Thoracic aorta (tissue), 2 donors: ENCODE measurements at places on chromosomes 7 and 10.
A peak's percentile ranks its signal among the peaks of the same experiment; 100 is the strongest.

- H3K27me3 ChIP-seq: peaks cover 12% of the 10 kb centered on the region
- no peaks in the 10 kb centered on the region for H3K36me3 ChIP-seq
- DNase-seq: no peak
- no peak overlapping the region for H3K27ac ChIP-seq
- peaks cover 20% of the 10 kb centered on the region for H3K4me1 ChIP-seq
- H3K4me3 ChIP-seq: peak overlapping the region; percentile 59
Measured at GRCh38 chr10:26214551-26215395, 1.8 kb upstream of the GAD2 start.

GRCh38 chr7:111400088-111400487 lies 162.2 kb downstream of the IMMP2L start:
- no peak for DNase-seq
- peaks cover 19% of the 10 kb centered on the region for H3K4me1 ChIP-seq

DNA sequence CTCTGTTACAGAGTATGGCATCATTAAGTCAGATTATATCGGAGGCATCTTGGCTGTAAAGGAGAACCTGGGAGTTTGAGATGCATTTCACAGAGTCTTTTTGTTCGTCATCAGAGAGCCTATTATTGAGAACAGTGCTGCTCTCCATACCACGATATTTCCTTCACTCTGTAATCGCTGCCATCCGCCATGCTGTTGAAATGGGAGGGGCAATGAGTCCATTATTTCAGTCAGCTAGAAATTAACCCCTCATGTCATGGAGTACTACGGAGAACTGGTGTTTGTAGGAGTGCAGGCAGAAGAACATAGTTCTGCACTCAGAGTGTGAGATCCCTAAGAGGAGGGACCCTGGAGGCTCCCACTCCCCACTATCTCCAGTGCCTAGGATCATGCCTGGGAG lies 59.2 kb downstream of the SLC16A12 start:
- peak overlapping the region; percentile 65 for H3K27ac ChIP-seq
- H3K4me3 ChIP-seq: no peak overlapping the region
- DNase-seq: no peak
- H3K36me3 ChIP-seq: no peaks in the 10 kb centered on the region
- H3K4me1 ChIP-seq: peaks cover 48% of the 10 kb centered on the region
- H3K27me3 ChIP-seq: no peaks in the 10 kb centered on the region

GRCh38 chr10:74585231-74586087 lies 240.9 kb upstream of the KAT6B start:
- no peaks in the 10 kb centered on the region for H3K36me3 ChIP-seq
- DNase-seq: no peak
- no peak overlapping the region for H3K27ac ChIP-seq

GRCh38 chr10:78224602-78225001 lies 190.9 kb downstream of the RPS24 start:
- no peaks in the 10 kb centered on the region for H3K36me3 ChIP-seq
- no peak for DNase-seq
- no peak overlapping the region for H3K4me3 ChIP-seq
- H3K4me1 ChIP-seq: no peaks in the 10 kb centered on the region

DNA sequence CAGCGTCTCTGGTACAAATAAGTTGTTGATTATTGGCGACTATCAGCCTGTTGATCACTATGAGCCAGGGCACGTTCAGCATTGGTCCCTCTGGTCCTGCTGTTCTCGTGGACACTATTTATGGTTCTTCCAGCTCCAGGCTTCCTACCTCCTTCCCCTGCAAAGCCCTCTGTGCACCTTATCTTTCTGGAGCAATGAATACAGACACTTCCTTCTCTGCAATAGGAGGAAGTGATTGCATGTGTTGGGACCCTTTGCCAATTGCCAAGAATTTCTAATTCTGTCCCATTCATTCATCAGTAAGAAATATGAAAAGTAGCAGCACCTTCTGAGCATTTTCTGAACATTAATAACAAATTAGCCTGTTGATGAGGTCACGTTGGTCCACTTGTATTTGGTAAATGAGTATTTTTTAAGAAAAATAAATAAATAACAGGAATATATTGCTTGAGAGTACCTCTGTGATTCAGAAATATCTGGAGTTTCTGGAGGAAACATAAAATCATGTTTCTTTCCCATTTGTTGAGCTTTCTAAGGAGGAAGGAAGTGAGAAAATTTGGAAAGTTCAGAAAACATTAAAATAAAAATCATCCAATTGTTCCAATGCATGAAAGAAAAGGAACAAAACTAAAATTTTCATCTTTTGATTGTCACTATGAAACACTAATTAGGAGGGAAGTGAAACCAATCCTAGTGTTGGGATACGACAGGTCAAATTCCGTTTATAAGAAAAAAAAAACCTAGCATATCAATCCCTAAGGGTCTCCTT lies 259.1 kb upstream of the KLF6 start:
- no peak for DNase-seq
- H3K4me3 ChIP-seq: no peak overlapping the region
- H3K4me1 ChIP-seq: no peaks in the 10 kb centered on the region
- no peak overlapping the region for H3K27ac ChIP-seq
- no peaks in the 10 kb centered on the region for H3K36me3 ChIP-seq

GRCh38 chr7:33903791-33904680 lies 1.3 kb upstream of the BMPER start:
- H3K27me3 ChIP-seq: no peaks in the 10 kb centered on the region
- peaks cover 3% of the 10 kb centered on the region for H3K4me1 ChIP-seq
- DNase-seq: no peak
- H3K36me3 ChIP-seq: no peaks in the 10 kb centered on the region
- H3K27ac ChIP-seq: no peak overlapping the region

DNA sequence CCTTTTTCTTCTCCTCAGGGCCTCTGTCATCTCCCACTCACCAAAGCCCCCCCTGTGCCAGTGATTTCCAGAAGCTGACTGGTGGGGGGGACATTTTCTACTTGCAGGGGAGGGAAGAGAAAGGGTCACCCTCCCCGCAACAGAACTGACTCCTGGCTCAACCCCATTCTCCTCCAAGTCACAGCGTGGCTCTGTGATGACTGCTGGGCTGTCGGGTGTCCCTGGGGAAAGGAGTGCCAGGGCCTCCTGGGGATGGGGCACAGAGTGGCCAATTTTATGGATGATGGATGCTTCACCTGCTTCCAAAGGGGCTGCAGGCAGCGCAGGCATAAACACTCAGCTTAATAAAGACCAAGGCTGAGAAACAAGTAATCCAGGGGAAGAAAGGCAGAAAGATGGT lies 523.0 kb downstream of the PTPRN2 start:
- H3K27me3 ChIP-seq: no peaks in the 10 kb centered on the region
- no peaks in the 10 kb centered on the region for H3K4me1 ChIP-seq
- DNase-seq: no peak

DNA sequence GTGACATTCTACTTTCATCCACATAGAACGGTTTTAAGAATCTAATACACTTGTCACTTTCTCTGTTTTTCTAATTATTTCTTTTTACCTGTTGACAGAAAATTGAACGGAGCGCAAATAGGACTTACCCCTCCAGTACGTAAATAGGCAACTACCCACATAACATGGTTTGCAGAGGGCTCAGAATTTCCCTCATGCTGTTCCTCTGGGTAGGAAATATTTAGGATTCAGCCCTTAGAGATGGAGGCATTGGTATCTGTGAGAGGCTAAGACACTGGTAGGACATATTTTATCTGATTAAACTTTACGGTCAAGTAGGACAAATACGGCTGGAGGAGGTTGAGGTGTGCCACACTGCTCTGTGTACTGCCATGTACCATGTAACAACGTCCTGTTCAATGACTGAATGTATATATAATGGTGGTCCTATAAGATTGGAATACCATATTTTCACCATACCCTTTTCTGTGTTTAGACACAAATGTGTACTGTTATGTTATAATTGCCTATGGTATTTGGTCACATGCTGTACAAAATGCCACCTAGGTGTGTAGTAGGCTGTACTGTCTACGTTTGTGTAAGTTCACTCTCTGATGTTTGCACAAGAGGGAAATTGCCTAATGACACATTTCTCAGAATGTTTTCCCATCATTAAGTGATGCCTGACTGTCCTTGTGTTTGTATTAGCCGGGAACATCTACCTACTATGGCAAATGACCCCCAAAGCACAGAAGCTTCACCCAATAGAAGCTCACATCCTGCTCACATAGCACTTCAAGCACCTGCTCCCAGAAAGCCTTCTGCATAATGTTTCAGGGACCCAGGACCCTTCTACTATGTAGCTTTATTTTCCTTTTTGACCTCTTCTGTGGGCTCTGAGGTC lies 429.4 kb upstream of the AKR1E2 start:
- H3K4me1 ChIP-seq: no peaks in the 10 kb centered on the region
- H3K36me3 ChIP-seq: no peaks in the 10 kb centered on the region
- H3K27me3 ChIP-seq: no peaks in the 10 kb centered on the region
- no peak overlapping the region for H3K27ac ChIP-seq
- no peak for DNase-seq

- peak; percentile 14 for DNase-seq
- H3K4me1 ChIP-seq: peaks cover 27% of the 10 kb centered on the region
- peak overlapping the region; percentile 46 for H3K4me3 ChIP-seq
- H3K27me3 ChIP-seq: no peaks in the 10 kb centered on the region
- peak overlapping the region; percentile 89 for H3K27ac ChIP-seq
Measured at GRCh38 chr10:32961895-32962369, 3.9 kb upstream of the ITGB1 start.

- H3K27me3 ChIP-seq: no peaks in the 10 kb centered on the region
- H3K27ac ChIP-seq: peak overlapping the region; percentile 88
- H3K4me3 ChIP-seq: peak overlapping the region; percentile 75
- no peak for DNase-seq
- no peaks in the 10 kb centered on the region for H3K36me3 ChIP-seq
Measured at GRCh38 chr7:150406567-150407421, 27.7 kb downstream of the ZNF775 start.

DNA sequence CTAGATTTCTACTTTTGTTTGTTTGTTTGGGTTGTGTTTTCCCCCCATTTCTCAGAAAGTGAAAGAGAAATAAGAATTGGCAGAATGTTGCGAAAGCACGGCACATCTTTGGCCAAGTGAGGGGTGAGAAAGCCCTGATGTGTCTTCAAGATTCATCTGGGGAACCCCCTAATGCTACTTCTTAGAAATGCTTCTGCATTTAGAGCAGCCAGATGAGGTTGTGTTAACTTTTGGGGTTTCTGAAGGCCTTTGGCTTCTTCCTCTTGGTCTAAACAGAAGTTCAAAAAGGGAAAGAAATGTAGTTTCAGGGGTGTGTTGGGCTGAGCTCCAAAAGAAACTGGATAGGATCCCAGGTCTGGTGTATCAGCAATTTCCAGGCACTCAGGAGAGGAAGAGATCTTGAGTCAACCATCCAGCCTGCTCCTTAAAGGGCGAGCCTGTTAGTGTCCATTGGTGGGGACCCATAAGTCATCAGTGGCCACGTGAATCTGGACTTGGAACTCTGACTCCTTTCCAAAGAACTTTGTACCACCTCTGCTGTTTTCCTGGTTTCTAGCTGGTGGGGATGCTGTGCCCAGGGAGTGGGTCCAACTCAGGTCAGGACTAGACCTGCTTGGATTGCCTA lies 6.5 kb downstream of the DUSP5 start:
- H3K27ac ChIP-seq: no peak overlapping the region
- DNase-seq: no peak
- H3K4me3 ChIP-seq: no peak overlapping the region

DNA sequence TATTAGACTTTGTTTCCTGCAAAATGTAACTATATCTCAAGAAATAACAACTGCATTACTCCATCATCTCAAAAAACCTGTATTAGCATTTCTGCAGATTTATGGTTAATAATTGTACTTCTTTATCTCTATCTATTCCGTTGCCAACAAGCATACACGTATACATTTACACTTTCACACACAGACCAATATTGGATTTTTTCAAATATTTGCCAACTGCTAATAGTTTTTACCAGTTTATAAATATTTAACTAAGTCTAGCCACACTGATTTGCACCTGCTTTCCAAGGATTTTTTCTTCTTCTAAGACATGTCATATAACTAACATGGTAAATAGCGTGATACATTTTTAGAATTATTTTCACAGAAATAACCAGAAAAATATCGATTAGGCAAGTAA lies 12.2 kb downstream of the LRRN3 start:
- no peaks in the 10 kb centered on the region for H3K27me3 ChIP-seq
- H3K4me3 ChIP-seq: no peak overlapping the region
- no peaks in the 10 kb centered on the region for H3K36me3 ChIP-seq
